ENCODE measurements at places on chromosomes 7 and 10. TPM values are rescaled to one million over a fixed set of nuclear protein-coding genes. Genes with fewer than 3 reads are reported as not detected.

Gene OGDHL
- 1.6 TPM for polyA plus RNA-seq

DNA sequence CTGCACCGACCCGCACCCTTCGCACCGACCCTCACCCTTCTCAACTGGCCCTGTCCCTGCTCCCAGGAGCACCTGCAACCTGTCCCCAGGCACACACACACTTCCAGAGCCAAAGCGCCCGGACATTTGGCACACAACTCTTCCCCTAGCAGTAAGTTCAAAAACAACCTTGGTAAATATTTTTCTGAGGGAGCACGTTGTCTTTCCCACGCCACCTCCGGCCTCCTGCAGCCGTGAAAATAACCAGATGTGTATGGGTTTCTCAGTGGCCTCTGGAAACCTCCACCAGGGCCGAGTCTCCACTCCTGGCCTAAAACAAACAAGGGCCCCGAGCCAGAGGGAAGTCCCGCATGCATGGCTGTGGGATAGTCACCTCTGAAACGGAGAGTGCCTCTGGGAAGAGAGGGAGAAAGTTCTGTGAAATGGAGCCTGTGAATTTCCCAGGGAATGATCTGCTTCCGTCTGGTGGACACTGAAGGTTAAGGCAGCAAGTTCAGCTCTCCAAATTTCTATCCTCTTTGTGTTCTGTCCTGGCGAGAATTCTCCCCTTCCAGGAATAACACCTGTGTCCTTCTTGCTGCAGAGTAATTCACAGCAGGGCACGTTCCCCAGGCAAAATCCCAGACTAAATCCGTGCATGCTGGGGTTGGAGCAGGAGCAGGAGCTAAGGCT is 15.8 kb downstream of the PODXL start:
- no peak for DNase-seq

DNA sequence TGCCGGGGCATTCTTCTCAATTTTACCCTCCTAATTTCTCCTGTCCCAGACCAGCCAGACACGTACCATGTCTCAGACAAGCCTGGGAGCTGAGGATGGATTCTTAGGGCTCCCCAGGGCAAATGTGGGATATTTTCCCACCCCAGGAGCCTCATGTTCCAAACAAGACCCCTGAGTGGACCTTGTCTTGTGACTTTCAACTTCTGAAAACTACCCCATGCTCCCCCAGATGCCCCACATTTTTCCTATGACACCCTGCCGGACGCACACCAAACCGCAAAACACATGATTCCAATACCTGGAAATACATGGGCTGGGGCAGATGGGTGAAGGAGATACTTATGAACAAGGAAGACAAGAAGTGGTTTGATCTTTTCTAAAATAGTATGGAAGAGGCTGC is 874 bp downstream of the GIMAP5 start:
- no peak for DNase-seq

- DNase-seq, result no peak
Measured at GRCh38 chr10:122140461-122140902, 130.6 kb upstream of the BTBD16 start.

DNA sequence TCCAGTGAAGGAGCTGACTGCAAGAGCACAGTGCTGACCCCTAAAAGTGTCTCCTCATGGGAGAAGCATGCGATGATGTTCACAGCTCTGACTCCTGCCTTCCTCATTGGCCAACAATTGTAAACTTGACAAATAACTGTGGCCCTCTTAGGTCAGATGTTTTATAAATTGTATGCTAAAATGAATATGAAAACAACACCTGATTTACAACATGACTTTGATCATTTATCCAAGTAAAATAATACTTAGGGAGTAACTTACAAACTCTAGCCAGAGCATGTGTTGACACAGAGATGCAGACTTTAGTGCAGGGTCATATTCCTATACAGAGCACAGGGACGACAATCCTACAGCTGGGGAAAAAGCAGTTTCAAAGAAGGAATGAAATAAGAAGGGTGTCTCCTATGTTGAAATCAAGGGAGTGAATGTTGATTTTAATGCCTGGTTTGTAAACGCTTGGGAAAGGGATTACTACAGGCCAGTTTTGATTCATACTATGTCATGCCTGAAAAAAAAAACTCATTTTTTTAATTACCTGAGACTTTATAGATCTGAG is 391.4 kb upstream of the AKR1E2 start:
- DNase-seq, result no peak

- no peak for DNase-seq
Measured at GRCh38 chr10:133097418-133097817, 9.7 kb downstream of the ADGRA1 start.

DNA sequence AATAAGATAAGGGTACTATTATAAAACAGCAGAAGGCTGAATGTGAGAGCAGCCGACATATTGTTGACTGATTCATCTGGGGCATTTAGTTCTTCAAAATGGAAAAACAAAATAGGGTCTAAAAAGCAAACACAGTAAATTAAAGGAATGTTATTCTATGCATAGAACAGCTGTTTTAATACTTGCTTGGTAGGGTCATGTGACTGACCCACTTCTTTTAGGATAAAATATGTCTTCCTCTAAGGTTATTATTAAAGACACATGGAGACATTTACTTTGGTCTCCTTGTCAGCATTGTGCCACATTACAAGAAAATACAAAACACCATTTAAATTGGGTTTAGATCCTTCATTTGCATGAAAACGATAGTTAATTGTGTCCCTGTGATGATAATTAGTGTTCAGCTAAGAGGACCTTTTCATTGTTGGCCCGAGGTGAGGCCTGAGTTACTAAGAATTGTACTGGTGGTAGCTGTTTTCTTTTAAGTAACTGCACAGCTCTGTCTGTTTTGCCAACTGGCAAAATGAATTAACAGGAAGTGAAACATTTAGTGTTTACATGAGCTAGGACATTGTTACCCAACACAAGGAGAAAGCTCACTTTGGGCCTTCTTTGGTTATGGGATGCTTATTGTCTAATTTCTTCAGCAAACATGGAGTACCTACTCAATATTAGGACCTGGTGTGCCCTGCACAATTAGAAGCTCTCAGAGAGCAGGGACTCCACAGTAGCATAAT is 764.4 kb downstream of the LRMDA start:
- DNase-seq, result no peak

DNA sequence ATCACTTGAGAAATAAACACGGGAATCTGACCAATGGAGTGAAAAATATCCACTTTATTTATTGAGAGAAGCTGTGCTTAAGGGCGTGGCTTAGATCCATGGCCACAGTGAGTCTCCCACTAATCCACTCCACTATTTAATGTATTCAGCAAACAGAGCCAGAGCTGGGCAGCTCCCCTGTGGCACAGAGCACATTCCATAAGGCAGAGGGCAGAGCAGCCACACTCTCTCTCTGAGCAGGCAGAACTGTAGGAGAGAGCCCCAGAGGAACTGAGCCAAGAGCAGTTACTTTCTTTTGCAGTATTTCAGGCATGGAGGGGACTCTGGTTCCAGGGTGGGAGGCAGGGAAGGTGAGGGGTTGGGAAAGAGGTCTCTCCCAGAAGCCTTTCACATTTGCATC is 106.0 kb downstream of the GALNT17 start:
- no peak for DNase-seq

Gene DBNL
- 53.9 TPM for polyA plus RNA-seq

GRCh38 chr10:88565072-88565471 is 18.0 kb downstream of the RNLS start:
- no peak for DNase-seq

Gene FAM25G
- polyA plus RNA-seq, result not detected

- DNase-seq, result no peak
Measured at GRCh38 chr7:91373111-91373800, 109.0 kb downstream of the FZD1 start.

- no peak for DNase-seq
Measured at GRCh38 chr10:70515035-70515667, 36.6 kb downstream of the PALD1 start.

Gene HKDC1
- polyA plus RNA-seq, result 3.4 TPM

Gene VPS37D
- 11.2 TPM for polyA plus RNA-seq

DNA sequence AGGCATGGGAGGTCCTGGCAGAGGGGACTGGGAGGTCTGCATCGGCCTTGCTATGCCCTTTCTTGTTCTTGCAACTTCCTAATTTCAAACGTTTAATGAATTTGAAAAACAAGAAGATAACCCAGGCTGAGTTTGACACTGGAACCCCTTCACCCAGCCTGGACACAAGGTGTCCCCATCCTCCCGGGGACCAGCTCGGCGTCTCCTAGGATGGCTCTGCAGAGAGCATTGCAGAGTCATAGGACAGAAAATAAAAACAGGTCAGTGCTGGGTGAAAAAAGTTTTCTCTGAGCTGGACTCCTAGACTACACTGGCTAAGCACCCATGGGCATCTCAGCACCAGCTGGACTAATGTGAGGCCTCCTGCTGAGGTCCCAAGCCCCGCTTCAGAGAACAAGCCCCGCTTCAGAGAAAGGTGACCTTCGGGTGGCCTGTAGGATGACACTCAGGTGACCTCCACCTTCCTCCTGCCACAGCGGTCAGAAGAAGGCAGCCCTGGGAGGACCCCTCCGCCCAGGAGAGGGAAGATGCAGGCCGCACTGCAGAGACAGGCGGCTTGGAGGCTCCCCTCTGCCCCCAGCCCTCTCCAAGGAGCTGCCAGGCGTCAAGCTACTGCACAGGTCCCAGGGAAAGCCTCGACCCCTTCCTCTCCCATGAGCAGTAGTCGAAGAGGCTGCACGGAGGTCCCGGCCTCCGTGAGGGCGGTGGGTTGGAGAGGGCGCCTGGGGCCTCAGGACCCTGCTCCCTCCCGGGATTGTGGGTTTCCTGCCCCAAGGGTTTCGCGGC is 9.3 kb upstream of the UNCX start:
- DNase-seq, result no peak

GRCh38 chr7:156666368-156667109 is 26.0 kb downstream of the RNF32 start:
- DNase-seq, result no peak

DNA sequence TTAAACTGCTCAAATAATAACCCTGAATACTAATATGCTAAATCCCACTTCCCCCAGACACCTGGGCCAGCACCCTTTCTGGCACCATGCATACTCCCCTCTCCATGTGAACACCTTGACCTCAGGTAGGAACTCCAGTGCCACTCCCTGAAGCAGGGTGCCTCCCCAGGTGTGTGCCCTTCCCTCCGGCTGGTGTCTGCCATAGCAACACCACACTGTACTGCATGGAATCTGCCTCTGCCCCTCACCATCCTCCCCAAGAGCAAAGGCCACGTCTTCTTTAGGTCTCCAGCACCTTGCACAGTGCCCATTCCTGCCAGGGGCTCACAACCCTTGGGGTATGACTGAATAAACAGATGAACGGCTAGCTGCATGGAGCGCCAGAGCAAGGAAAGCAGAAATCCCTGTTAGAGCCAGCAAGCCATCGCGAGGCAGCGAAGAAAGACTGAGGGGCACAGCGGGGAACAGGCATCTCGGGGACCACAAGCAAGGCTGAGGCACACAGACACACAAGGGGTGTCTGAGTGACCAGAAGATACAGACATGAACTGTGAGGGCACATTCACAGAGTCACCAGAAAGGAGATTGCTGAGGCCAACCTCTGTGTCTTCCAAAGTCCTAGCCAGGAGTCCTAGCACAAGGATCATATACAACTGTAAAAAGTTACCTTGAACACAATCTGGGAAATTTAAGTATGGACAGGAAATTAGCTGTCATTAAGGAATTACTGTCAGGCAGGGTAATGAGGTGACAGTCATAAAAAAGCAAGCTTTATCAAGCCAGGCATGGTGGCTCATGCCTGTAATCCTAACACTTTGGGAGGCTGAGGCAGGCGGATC is 25.7 kb downstream of the COBL start:
- no peak for DNase-seq

Gene EBF3
- 1.7 TPM for polyA plus RNA-seq

Gene SYT15
- polyA plus RNA-seq, result 26.5 TPM

DNA sequence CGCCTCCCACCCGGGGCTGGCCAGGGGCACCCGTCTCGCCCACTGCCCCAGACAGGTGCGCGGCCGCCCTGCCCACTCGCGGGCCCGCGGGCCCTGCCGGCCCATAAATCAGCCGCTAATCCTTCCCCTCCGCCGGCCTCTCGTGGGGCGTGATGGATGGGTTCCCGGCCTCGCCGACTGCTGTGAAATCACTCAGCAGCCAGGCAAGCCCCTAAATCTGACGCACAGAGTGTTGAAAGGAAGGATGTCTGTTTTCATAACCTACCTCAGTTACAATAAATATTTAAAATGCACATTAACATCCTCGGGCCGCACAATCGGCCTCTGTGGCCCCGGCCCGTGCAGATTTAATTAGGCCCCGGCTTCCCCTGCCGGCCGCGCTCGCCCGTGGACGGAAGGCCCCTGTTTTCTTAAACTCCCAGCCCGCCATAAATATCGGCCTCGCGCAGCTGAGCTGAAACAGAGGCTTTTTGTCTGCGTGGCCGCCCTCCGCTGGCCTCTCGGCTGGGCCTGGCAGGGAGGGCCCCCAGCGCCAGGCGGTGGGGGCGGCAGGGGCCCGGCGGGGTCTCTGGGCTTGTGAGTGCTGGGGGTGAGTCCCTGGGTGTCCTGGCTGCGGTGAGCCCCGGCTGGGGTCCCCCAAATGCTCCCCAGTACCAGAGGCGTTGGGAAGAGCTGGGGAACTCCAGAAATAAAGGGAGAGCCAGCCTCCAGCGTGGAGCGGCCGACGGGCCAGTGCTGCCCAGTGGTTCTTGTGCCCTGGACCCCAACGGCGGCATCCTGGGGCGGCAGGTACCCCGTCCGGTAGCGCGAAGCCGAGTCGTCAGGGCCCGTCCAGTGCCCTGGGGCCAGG is 90.7 kb downstream of the UNCX start:
- DNase-seq, result no peak

DNA sequence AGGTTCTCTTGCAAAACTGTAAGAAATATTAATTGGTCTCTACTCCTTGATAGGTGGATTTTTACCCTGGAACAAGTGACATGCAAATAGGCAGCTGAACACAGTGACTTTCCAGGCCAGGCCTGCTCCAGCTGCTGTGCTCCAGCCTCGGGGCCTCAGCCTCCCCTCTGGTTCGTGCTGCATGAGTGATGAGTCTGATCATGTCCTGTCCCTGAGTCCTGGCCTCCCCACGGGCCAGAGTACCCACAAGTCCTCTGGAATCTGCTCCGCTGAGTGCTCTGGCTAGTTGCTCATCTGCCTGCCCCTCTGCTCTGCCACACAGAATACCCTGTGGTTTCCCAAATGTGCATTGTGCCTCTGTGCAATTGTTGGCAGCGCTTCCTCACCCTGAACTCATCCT is 80.1 kb upstream of the PDZD8 start:
- no peak for DNase-seq

DNA sequence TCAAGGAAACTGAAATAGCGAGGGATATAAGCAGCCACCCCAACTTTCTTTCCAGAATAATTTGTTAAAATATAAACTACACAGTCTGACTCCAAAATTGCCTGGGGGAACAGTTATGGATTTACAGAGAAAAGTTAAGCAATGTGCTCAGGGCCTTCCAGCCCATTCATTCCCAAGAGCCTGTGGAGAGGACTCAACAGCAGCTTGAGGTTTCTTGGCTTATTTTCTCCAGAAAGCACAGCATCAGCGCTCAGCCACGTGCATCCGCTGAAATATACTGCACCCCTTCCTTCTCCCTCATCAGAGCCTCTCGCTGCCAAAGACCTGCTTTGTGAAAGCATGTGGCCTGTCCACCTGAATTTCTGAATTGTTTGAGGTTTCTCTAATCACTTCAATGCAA is 375.2 kb upstream of the VWC2 start:
- DNase-seq, result no peak

Gene POLR3A
- 17.0 TPM for polyA plus RNA-seq

- DNase-seq, result no peak
Measured at GRCh38 chr10:48983648-48984351, 44.2 kb upstream of the LRRC18 start.
